ENCODE measurements at places on chromosomes 2 and 18.

- peaks cover 42% of the 10 kb centered on the region for H3K36me3 ChIP-seq
- H3K27ac ChIP-seq, result peak overlapping the region; percentile 22
- no peak overlapping the region for H3K4me3 ChIP-seq
- H3K4me1 ChIP-seq, result peaks cover 21% of the 10 kb centered on the region
- no peak for DNase-seq
- no peaks in the 10 kb centered on the region for H3K27me3 ChIP-seq
Measured at GRCh38 chr2:69931832-69932595, 17.1 kb downstream of the MXD1 start.

- H3K4me3 ChIP-seq, result no peak overlapping the region
- no peaks in the 10 kb centered on the region for H3K4me1 ChIP-seq
- H3K36me3 ChIP-seq, result no peaks in the 10 kb centered on the region
- no peaks in the 10 kb centered on the region for H3K27me3 ChIP-seq
Measured at GRCh38 chr2:153133716-153134115, 344.8 kb downstream of the RPRM start.

GRCh38 chr2:238124488-238125126 is 13.9 kb upstream of the KLHL30 start:
- H3K4me3 ChIP-seq, result no peak overlapping the region
- no peaks in the 10 kb centered on the region for H3K4me1 ChIP-seq
- no peaks in the 10 kb centered on the region for H3K36me3 ChIP-seq
- no peak overlapping the region for H3K27ac ChIP-seq
- no peak for DNase-seq
- H3K27me3 ChIP-seq, result no peaks in the 10 kb centered on the region

DNA sequence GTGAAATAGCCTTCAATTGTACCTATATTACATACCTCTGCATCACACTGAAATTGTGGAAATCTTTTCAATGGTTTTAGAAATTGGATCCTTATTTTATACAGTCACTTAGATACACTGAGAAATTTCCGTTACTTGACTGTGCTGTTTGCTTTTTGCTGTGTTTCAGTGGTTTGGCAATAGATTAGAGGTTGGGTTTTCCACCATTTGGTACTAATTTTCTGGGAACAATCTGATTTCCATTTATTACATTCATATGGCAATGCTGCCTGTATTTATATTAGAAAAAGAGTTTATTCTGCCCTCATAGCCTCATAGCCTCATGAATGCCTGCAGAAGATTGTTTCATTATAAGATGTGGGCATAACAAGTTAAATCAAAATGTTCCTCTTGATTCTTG is 285.0 kb downstream of the GULP1 start:
- no peak overlapping the region for H3K4me3 ChIP-seq
- DNase-seq, result no peak
- H3K36me3 ChIP-seq, result no peaks in the 10 kb centered on the region
- H3K27ac ChIP-seq, result no peak overlapping the region

DNA sequence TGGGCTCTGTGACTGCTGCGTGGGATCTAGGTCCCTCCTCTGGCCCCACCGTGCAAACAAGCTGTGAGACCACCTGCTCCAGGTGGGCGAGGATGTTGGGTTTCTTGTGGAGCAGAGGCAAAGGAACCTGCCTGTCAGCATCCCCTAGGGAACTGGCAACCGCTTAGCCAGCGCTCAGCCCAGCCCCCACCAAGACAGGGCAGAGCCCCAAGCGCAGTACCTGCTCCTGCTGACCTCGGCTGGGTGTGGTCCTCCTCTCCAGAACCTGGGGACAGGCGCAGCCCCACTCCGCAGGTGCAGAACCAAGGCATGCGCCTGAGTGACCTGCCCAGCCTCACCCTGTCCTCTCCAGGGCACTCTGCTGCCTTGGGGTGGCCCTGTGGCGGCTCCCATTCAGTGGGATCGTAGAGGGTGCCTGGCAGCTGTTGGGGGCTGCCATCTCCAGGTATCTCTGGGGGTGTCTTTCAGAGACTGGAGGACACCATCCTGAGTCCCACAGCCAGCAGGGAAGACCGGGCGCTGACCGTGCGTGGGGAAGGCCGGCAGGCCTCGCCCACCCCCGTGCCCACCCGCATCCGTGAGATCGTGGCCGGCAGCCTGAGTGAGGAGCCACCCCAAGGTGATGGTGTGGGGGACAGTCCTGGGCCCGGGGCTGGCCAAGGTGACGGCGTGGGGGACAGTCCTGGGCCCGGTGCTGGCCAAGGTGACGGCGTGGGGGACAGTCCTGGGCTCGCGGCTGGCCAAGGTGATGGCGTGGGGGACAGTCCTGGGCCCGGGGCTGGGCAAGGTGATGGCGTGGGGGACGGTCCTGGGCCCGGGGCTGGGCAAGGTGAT is 12.3 kb downstream of the CROCC2 start:
- DNase-seq, result no peak
- H3K4me1 ChIP-seq, result no peaks in the 10 kb centered on the region
- H3K4me3 ChIP-seq, result no peak overlapping the region
- no peak overlapping the region for H3K27ac ChIP-seq
- no peaks in the 10 kb centered on the region for H3K36me3 ChIP-seq

GRCh38 chr2:505941-506340 is 171.3 kb downstream of the TMEM18 start:
- H3K27ac ChIP-seq, result no peak overlapping the region
- no peaks in the 10 kb centered on the region for H3K36me3 ChIP-seq
- H3K4me3 ChIP-seq, result no peak overlapping the region

- H3K4me3 ChIP-seq, result no peak overlapping the region
- no peak for DNase-seq
- H3K27ac ChIP-seq, result no peak overlapping the region
- no peaks in the 10 kb centered on the region for H3K27me3 ChIP-seq
- no peaks in the 10 kb centered on the region for H3K4me1 ChIP-seq
Measured at GRCh38 chr2:138548796-138549195, 47.2 kb downstream of the SPOPL start.

DNA sequence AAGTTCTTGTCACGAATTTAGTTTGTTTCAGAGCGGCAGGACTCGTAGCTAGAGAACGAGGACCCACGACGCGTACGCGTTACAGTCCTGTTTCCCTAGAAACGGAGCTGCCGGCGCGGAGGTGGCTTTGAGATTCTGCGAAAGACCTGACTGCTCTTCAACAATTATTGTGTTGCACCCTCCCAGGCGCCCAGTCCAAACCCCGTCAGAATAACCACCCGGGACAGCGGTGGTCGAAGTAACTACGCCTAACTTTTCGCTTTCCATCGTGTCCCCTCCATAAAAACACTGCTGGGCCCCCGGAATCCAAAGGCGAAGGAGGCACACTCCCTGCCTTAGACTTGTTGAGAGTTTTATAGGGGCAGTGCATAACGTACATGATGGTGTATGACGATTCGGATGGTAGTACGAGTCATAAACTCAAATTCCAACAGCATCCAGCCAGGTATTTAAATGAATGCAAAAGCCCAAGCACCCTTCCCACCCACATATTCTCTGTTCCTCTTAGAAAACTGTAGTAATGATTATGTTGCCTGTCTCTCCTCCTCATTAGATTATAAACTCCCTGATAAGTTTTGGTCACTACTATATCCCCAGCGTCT is 651 bp upstream of the STAM2 start:
- peak overlapping the region; percentile 100 for H3K27ac ChIP-seq
- H3K36me3 ChIP-seq, result peaks cover 6% of the 10 kb centered on the region
- peaks cover 3% of the 10 kb centered on the region for H3K27me3 ChIP-seq
- DNase-seq, result no peak

DNA sequence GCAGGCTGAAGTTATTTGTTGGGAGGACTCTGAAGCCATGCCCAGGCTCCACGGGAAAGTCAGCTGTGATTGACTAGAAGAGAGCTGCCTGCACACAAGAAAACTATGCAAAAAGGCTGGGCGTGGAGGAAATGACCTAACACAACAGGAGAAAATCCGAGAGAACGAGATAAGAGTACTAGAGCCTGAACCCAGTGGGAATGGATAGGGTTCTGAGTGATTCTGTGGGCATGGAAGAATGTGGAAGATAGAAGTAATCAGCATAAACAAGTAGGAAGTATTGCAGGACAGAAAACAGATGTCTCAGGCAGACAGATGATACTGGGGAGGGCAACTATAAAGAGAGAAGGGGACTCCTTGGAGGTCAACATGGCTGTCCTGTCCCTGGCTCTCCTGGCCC is 12.1 kb upstream of the COPS8 start:
- no peaks in the 10 kb centered on the region for H3K4me1 ChIP-seq
- H3K36me3 ChIP-seq, result no peaks in the 10 kb centered on the region
- no peak for DNase-seq
- peaks cover under 1% of the 10 kb centered on the region for H3K27me3 ChIP-seq
- H3K4me3 ChIP-seq, result no peak overlapping the region
- H3K27ac ChIP-seq, result no peak overlapping the region

GRCh38 chr2:128578406-128579390 is 260.0 kb upstream of the HS6ST1 start:
- no peaks in the 10 kb centered on the region for H3K4me1 ChIP-seq
- no peak overlapping the region for H3K27ac ChIP-seq
- DNase-seq, result no peak
- no peak overlapping the region for H3K4me3 ChIP-seq
- no peaks in the 10 kb centered on the region for H3K36me3 ChIP-seq

GRCh38 chr2:140882671-140883620 is 1247.9 kb downstream of the LRP1B start:
- H3K4me3 ChIP-seq, result no peak overlapping the region
- H3K4me1 ChIP-seq, result no peaks in the 10 kb centered on the region
- H3K27ac ChIP-seq, result no peak overlapping the region

- H3K4me1 ChIP-seq, result no peaks in the 10 kb centered on the region
- peaks cover 7% of the 10 kb centered on the region for H3K27me3 ChIP-seq
- H3K4me3 ChIP-seq, result no peak overlapping the region
- no peak overlapping the region for H3K27ac ChIP-seq
Measured at GRCh38 chr2:219733106-219733505, 105.7 kb downstream of the SLC4A3 start.

- no peaks in the 10 kb centered on the region for H3K36me3 ChIP-seq
- no peak for DNase-seq
- H3K27me3 ChIP-seq, result no peaks in the 10 kb centered on the region
- no peaks in the 10 kb centered on the region for H3K4me1 ChIP-seq
- no peak overlapping the region for H3K4me3 ChIP-seq
Measured at GRCh38 chr2:146807568-146808168, 1037.2 kb upstream of the ACVR2A start.

GRCh38 chr2:38315707-38316333 is 61.3 kb downstream of the ATL2 start:
- H3K4me1 ChIP-seq, result no peaks in the 10 kb centered on the region
- H3K4me3 ChIP-seq, result no peak overlapping the region
- no peaks in the 10 kb centered on the region for H3K27me3 ChIP-seq
- no peak overlapping the region for H3K27ac ChIP-seq
- H3K36me3 ChIP-seq, result peaks cover 46% of the 10 kb centered on the region

DNA sequence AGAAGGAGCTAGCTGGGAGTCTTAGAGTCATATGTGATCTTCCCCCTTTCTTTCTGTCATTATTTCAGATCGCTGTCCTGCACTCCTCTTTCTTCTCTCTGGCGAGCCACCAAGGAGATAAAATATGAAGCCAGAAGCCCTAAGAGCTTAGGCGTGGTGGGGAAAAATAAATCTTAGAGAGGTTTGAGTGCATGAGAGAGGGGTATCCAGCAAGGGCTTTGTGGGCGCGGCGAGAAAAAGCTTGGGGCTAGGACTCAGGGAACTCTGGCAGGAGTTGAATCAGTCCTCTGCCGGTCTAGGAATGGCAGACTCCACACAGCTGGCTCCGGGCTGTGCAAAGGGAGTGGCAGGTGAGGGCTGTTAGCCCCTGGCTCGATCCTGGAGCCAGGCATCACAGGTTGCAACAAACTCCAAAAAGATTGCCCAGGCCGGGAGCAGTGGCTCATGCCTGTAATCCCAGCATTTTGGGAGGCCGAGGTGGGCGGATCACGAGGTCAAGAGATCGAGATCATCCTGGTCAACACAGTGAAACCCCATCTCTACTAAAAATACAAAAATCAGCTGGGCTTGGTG is 20.1 kb upstream of the IGFBP5 start:
- DNase-seq, result no peak
- H3K27ac ChIP-seq, result no peak overlapping the region
- H3K36me3 ChIP-seq, result no peaks in the 10 kb centered on the region
- H3K27me3 ChIP-seq, result peaks cover 10% of the 10 kb centered on the region
- no peaks in the 10 kb centered on the region for H3K4me1 ChIP-seq

- H3K4me1 ChIP-seq, result peaks cover 19% of the 10 kb centered on the region
- no peak overlapping the region for H3K27ac ChIP-seq
- H3K4me3 ChIP-seq, result no peak overlapping the region
- peaks cover 2% of the 10 kb centered on the region for H3K36me3 ChIP-seq
- no peak for DNase-seq
Measured at GRCh38 chr2:219087848-219088247, 27.1 kb upstream of the IHH start.

DNA sequence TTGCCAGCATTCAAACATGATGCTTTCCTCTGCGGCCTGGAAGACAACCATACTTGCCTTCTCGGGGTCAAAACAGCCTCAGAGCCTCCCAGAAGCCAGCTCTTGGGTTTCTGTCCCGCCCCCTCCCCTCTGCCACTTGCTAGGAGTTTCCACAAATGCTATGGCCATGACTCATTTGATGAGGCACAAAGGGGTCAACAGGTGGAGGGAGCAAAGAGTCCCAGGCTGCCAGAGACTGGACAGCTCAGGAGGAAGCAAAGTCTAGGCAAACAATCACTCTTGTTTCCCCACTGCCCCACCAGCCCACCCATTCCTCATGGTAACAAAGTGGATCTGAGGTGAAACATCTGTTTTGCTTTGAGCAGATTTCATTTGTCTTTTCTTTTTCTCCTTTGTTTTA is 551.1 kb downstream of the TNS1 start:
- H3K4me1 ChIP-seq, result peaks cover 3% of the 10 kb centered on the region
- H3K27ac ChIP-seq, result no peak overlapping the region
- no peaks in the 10 kb centered on the region for H3K36me3 ChIP-seq
- no peaks in the 10 kb centered on the region for H3K27me3 ChIP-seq
- no peak overlapping the region for H3K4me3 ChIP-seq

- no peak for DNase-seq
- no peak overlapping the region for H3K27ac ChIP-seq
- H3K4me1 ChIP-seq, result no peaks in the 10 kb centered on the region
- H3K4me3 ChIP-seq, result no peak overlapping the region
- no peaks in the 10 kb centered on the region for H3K27me3 ChIP-seq
Measured at GRCh38 chr2:2333076-2333475, 2.0 kb upstream of the MYT1L start.

All from activated CD8-positive, alpha-beta T cell treated with anti-CD3 and anti-CD28 coated beads, Interleukin-2, amount 10 ng/mL, durations not matched to agents 7 days and 5 days (primary cell).